Activated CD8-positive, alpha-beta memory T cell treated with anti-CD3 and anti-CD28 coated beads, Interleukin-2, amount 10 ng/mL, durations not matched to agents 7 days and 5 days (primary cell): ENCODE measurements at places on chromosomes 12 and 14. TPM values are rescaled to one million over a fixed set of nuclear protein-coding genes. Genes with fewer than 3 reads are reported as not detected.

Gene ASCL1
- total RNA-seq: not detected

DNA sequence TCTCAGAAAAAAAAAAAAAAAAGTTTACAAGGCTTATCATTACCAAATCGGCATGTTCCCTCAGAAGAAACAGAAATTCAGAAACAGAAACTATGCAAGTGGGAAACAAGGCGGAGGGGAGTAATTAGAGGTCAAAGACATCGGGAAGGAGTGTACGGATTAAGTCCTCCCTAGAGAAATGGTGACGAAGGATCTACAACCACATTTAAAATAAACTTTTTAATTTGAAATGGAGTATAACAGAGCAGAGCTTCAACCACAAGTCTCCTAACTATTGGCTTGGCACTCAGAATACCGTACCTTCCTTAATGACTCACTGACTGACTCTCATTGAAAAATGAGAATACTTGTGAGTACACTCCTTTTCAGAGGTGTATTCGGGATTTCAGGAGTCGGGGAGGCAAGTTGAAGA lies 908 bp downstream of the ENTPD5 start:
- H3K27me3 ChIP-seq: no peaks in the 10 kb centered on the region
- no peak for DNase-seq
- H3K36me3 ChIP-seq: peaks cover 5% of the 10 kb centered on the region

GRCh38 chr12:88650715-88651114 lies 70.4 kb upstream of the KITLG start:
- no peaks in the 10 kb centered on the region for H3K4me1 ChIP-seq
- H3K36me3 ChIP-seq: no peaks in the 10 kb centered on the region
- DNase-seq: no peak
- no peak overlapping the region for H3K27ac ChIP-seq
- H3K4me3 ChIP-seq: no peak overlapping the region

DNA sequence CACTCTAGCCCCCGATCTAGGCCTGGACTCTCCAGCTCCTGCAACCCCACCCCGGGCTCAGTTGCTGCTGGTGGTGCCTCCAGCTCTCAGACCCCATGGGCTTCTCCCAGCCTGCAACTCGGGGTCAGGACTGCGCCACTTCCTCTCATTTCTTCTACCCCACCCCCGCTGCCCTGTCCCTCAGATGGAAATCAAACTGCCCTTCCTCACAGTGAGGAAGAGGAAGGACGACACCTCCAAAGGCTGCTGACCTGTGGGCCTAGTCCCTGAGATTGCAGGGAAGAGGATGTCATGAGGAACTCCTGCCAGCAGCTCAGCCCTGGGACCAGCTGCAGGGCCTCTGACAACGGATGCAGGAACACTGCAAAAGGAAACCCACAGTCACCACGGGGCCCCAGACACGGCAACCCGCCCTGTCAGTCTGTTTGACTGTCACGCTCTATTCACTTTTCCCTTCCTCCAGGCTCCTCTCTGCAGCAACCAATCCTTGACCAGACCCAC lies 29.3 kb upstream of the PNMA1 start:
- no peaks in the 10 kb centered on the region for H3K27me3 ChIP-seq
- peak; percentile 88 for DNase-seq
- peak overlapping the region; percentile 92 for H3K27ac ChIP-seq
- peaks cover 87% of the 10 kb centered on the region for H3K4me1 ChIP-seq

DNA sequence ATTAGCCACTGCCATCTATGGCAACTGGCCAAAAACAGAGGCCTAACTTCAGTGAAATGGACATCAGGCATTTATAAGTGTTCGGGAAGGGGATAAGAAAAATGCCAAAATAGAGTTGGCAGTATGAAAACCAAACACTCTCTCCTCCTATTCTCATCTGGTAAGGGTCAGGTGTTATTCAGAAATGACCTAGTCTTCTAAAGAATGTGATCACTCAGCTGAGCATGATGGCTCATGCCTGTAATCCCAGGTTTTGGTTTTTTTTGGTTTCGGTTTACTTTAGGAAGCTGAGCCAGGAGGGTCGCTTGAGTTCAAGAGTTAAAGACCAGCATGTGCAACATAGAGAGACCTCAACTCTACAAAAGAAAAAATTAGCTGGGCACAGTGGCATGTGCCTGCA lies 170.3 kb downstream of the GRIN2B start:
- no peak for DNase-seq
- peaks cover 4% of the 10 kb centered on the region for H3K27me3 ChIP-seq
- no peaks in the 10 kb centered on the region for H3K36me3 ChIP-seq
- no peak overlapping the region for H3K27ac ChIP-seq
- H3K4me1 ChIP-seq: no peaks in the 10 kb centered on the region
- H3K4me3 ChIP-seq: no peak overlapping the region

DNA sequence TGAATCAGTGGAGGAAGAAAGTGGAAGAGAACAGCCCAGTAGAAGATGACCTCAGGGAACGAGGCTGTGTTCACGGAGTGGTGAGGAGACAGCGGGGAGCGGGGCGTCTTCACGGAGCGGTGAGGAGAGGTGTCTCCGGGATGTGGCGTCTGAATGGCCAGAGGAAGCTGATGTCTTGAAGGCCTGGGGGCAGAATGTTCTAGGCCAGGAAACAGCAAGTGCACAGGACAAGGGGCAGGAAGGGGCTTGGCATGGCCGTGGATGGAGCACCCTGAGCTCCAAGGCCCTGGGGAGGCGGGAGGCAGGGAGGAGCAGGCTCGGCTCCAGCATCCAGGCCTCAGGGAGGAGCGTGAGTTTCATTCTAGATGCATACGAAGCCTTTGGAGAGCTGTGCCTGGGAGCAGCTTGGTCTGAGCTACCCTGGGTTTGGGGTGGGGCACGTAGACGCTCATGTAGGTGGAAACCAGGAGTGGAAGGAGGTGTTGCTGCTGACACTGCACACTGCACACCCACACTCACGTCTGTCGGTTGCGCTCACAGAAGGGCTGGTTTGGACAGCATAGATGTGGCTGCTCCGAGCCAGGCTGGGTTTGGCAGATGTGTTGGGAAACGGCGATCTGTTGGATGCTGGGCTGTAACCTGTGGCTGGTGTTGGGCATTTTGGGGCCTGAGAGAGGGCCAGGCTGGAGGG lies 131.6 kb downstream of the ADGRD1 start:
- no peak overlapping the region for H3K27ac ChIP-seq
- H3K4me1 ChIP-seq: no peaks in the 10 kb centered on the region
- H3K27me3 ChIP-seq: peaks cover 4% of the 10 kb centered on the region
- H3K4me3 ChIP-seq: no peak overlapping the region
- no peaks in the 10 kb centered on the region for H3K36me3 ChIP-seq
- DNase-seq: peak; percentile 25

GRCh38 chr14:99215277-99215676 lies 56.7 kb downstream of the BCL11B start:
- peak overlapping the region; percentile 3 for H3K4me3 ChIP-seq
- H3K27ac ChIP-seq: peak overlapping the region; percentile 47
- no peak for DNase-seq
- H3K27me3 ChIP-seq: no peaks in the 10 kb centered on the region

DNA sequence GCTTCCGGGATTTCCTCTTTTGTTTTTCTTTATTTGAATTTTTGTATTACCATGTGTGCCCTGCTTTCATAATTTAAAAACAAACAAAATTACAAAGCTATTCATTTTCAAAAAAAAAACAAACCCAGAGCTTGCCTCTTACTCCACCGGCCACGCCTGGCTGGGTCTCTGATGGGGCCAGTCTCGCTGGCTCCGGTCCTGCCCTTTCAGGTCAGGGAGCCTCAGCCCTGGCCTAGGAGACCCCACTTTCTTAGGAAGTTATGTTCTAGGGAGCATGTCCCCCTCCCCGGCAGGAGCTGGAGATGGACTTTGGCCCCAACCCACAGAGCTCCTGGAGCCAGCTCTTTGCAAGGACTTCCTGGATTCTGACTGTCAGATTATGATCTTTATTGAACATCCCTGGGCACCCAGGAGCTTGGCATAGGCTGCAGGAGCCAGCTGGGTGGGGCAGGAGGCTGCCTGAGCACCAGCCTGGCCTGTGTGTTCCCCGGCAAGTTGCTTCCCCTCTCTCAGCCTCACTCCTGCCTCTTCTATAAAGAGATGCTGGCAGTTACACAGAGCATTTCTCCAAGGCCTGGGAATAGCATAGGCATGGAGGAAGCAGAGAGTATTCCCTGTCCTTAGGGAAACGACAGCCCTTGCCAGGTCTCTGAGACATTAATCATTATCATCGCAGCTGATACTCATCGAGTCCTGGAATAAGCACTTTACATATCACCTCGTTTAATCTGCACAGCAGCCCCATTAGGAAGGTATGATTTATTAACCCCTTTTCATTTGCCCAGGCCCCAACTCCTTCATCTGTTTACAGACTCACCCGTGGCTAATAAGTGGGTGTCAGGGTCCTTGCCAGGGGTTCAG lies 3.5 kb downstream of the DEGS2 start:
- H3K27ac ChIP-seq: no peak overlapping the region
- DNase-seq: no peak
- peaks cover 36% of the 10 kb centered on the region for H3K27me3 ChIP-seq

GRCh38 chr12:19088606-19089005 lies 40.9 kb upstream of the PLEKHA5 start:
- no peak overlapping the region for H3K27ac ChIP-seq
- no peaks in the 10 kb centered on the region for H3K36me3 ChIP-seq
- no peak for DNase-seq

Gene BCL2L2
- total RNA-seq: 3.7 TPM

DNA sequence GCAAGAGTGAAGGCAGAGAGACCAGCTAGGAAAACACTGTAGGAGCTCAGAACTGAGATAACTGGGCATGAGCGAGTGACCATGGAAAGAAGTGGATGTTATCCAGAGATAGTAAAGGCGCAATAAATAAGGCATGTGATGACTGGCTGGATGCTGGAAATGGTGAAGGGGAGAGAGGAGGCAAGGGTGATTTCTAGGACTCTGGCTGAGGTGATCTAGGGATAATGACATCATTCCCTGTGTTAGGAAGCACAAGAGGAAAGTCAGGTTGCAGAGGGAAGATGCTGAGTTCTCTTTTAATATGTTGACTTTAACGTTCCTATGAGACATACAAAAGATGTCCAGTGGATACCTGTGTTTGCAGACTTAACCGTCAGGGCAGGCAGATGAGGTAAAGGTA lies 78.7 kb downstream of the C12orf56 start:
- no peak overlapping the region for H3K27ac ChIP-seq
- no peaks in the 10 kb centered on the region for H3K4me1 ChIP-seq
- H3K27me3 ChIP-seq: no peaks in the 10 kb centered on the region
- H3K36me3 ChIP-seq: no peaks in the 10 kb centered on the region
- H3K4me3 ChIP-seq: no peak overlapping the region

DNA sequence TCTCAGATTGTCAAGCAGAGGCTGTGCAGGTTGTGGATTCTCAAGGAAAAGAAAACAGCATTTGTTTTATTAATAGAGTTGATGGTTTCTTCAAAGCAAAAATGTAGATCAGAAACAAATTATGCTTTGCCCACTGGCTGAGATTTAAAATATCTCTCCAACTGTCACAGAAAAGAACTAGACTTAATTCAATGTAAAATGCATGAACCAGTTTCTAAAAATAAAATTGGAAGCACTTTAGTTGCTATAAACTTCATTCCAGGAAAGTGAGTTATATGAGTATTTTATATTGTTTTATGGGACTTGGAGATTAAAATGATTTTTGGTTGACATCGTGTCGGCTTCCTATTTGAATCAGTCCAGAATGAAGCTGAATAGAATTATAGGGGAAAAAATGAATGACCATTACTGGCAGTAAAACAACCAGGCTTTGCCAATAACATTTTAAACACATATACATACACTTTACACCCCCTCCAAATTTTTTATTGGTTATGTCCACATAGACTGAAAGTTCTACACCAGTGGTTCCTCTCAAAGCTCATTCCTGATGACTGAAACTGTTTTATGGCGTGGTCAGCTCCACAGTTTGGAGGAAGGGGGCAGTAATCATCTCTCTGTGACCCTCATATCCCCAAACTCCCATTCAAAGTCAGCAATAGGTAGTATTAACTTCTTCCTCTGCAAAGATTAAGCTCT lies 55.5 kb upstream of the DAAM1 start:
- H3K4me3 ChIP-seq: no peak overlapping the region
- no peak overlapping the region for H3K27ac ChIP-seq
- no peaks in the 10 kb centered on the region for H3K36me3 ChIP-seq
- DNase-seq: no peak
- H3K4me1 ChIP-seq: no peaks in the 10 kb centered on the region

- DNase-seq: no peak
- H3K4me1 ChIP-seq: peaks cover 4% of the 10 kb centered on the region
- no peak overlapping the region for H3K4me3 ChIP-seq
- H3K27ac ChIP-seq: no peak overlapping the region
- peaks cover 32% of the 10 kb centered on the region for H3K27me3 ChIP-seq
These were observed 54.2 kb downstream of the SPTB start for GRCh38 chr14:64825509-64825908.

GRCh38 chr14:57266065-57266464 lies 2.6 kb downstream of the EXOC5 start:
- H3K27me3 ChIP-seq: no peaks in the 10 kb centered on the region
- no peak for DNase-seq
- peaks cover 46% of the 10 kb centered on the region for H3K4me1 ChIP-seq
- peaks cover 18% of the 10 kb centered on the region for H3K36me3 ChIP-seq
- no peak overlapping the region for H3K4me3 ChIP-seq
- no peak overlapping the region for H3K27ac ChIP-seq

GRCh38 chr12:52320784-52321400 lies at the start of gene KRT83:
TSS of gene KRT83 (minus strand) at chr12:52321398. CDS start at chr12:52321335, 63 bp downstream.
- no peak within 1 kb of the TSS for H3K27ac ChIP-seq
- no peaks in the 10 kb centered on the region for H3K36me3 ChIP-seq
- H3K4me1 ChIP-seq: no peaks in the 10 kb centered on the region
- peaks cover 60% of the 10 kb centered on the region for H3K27me3 ChIP-seq

- no peak overlapping the region for H3K4me3 ChIP-seq
- no peaks in the 10 kb centered on the region for H3K27me3 ChIP-seq
- H3K36me3 ChIP-seq: no peaks in the 10 kb centered on the region
- H3K27ac ChIP-seq: no peak overlapping the region
- no peak for DNase-seq
These were observed 238.9 kb downstream of the EMP1 start for GRCh38 chr12:13435235-13435933.

DNA sequence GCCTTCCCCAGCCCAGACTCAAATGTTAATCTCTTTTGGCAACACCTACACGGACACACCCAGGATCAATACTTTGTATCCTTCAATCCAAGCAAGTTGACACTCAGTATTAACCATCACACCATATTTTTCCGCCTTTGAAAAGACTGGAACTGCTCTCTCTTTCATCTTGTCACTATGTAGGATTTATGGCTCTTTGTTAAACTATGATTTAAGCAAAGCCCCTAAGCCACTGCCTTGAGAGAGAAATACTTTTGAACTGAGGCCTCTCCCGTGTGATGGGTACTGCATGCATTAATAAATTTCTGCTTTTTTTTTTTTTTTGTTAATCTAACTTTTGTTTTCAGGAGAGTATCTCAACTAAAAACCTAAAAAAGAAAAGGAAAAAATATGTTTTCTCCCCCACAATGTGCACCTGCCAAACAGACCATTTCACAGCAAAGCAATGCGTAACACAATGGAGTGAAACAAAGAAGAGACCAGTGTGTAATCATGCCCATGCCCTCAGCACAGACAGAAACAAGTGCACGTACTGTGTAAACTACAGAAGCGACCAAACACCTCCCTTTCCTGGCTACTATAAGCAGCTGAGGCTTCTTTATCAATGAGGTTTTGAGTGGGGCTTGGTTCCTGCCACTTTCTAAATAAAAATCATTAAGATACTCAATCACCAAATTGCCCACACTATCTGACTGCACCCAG lies 28.3 kb upstream of the ETFBKMT start:
- no peaks in the 10 kb centered on the region for H3K27me3 ChIP-seq
- no peak overlapping the region for H3K4me3 ChIP-seq
- no peaks in the 10 kb centered on the region for H3K36me3 ChIP-seq
- no peak overlapping the region for H3K27ac ChIP-seq

Gene TAS2R42
- total RNA-seq: not detected

- no peak overlapping the region for H3K27ac ChIP-seq
- peaks cover 63% of the 10 kb centered on the region for H3K36me3 ChIP-seq
- no peak for DNase-seq
- H3K4me3 ChIP-seq: no peak overlapping the region
These were observed 22.5 kb downstream of the E2F7 start for GRCh38 chr12:77042833-77043232.

Gene HOTAIR
- not detected for total RNA-seq
